ENCODE measurements at places on chromosomes 6 and 20. TPM values are rescaled to one million over a fixed set of nuclear protein-coding genes. Genes with fewer than 3 reads are reported as not detected.

DNA sequence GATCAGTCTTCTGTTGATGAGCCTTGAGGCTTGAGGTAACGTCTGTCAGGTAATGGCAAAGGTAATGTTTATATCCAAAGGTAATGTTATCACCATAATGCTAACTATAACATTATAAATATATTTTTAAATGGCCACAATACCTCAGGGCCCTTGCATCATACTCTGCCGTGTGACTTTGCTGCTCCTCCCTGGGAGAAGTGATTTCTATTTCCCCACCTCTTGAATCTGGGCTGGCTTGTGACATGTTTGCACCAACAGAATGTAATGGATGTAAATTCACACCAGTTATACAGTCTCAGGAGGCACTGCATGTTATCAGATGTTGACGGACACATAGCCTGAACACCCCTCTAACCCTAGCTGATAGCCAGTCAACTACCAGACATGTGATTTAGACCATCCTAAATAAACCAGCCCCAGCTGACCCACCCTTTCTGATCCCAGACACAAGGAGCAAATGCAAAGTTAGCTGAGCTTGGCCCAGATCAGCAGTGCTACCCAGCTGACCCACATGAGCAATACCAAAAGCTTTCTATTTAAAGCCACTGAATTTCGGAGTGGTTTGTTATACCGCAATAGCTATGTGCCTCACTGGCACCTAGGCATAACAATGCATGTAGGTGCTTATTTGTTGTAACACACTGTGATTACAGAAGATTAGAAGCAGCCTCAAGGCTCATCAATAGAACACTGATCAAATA, 93.8 kb upstream of the SIRPA start:
- H3K4me1 ChIP-seq: no peaks in the 10 kb centered on the region
- no peak for DNase-seq
- no peak overlapping the region for H3K27ac ChIP-seq
- H3K36me3 ChIP-seq: no peaks in the 10 kb centered on the region
- peaks cover 26% of the 10 kb centered on the region for H3K27me3 ChIP-seq

Gene RSPH4A
- total RNA-seq: 0.21 TPM

DNA sequence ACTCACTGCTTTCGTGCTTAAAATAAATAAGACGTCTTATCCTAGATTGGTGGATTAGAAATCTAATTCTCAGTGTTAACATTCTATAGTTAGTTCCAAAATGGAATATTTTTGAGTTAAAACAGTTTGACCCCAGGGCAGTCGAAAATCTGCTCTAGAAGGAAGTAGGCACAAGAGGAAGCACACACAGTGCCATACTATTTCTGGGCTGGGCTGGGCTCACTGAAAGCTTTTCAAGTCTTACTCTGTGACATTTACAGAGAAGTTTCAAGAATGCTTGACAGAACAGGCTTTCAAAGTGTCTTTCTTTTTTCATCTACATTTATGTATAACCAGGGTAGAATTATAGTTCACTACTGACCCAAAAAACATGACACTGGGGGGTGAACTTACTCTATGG, 209.8 kb downstream of the SOD2 start:
- H3K36me3 ChIP-seq: no peaks in the 10 kb centered on the region
- no peak for DNase-seq
- H3K4me1 ChIP-seq: no peaks in the 10 kb centered on the region
- H3K27ac ChIP-seq: no peak overlapping the region
- no peaks in the 10 kb centered on the region for H3K27me3 ChIP-seq

Gene SLC39A7
- 150 TPM for total RNA-seq

GRCh38 chr20:6756693-6757595, 10.5 kb upstream of the BMP2 start:
- H3K36me3 ChIP-seq: no peaks in the 10 kb centered on the region
- H3K27me3 ChIP-seq: no peaks in the 10 kb centered on the region
- no peak overlapping the region for H3K4me3 ChIP-seq

DNA sequence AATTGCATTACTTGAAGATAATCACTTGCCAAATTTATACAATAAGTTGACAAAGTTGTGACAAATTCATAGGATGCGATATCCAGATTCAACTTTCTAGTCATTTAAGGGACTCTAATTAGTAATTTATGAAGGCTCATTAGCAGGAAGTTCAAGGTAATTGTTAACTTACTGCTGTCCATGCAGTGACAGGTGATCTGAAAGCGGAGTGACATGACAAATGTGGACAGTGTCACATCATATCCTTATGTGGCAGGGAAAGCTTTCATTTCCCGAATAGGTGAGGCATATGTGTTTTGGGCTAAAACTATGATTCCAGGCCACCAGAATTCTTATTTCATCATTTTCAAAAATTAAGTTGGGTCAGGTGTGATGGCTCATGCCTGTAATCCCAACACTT, 115.9 kb upstream of the BMP2 start:
- DNase-seq: no peak
- no peak overlapping the region for H3K4me3 ChIP-seq
- no peak overlapping the region for H3K27ac ChIP-seq
- peaks cover 5% of the 10 kb centered on the region for H3K4me1 ChIP-seq
- no peaks in the 10 kb centered on the region for H3K36me3 ChIP-seq
- no peaks in the 10 kb centered on the region for H3K27me3 ChIP-seq

GRCh38 chr6:139583420-139583819, 209.0 kb upstream of the CITED2 start:
- H3K27ac ChIP-seq: no peak overlapping the region
- no peaks in the 10 kb centered on the region for H3K27me3 ChIP-seq
- H3K36me3 ChIP-seq: no peaks in the 10 kb centered on the region
- DNase-seq: no peak
- peaks cover 26% of the 10 kb centered on the region for H3K4me1 ChIP-seq
- H3K4me3 ChIP-seq: no peak overlapping the region

GRCh38 chr6:14966906-14967711, 278.8 kb upstream of the JARID2 start:
- H3K36me3 ChIP-seq: no peaks in the 10 kb centered on the region
- no peaks in the 10 kb centered on the region for H3K27me3 ChIP-seq
- H3K4me1 ChIP-seq: no peaks in the 10 kb centered on the region
- DNase-seq: no peak

DNA sequence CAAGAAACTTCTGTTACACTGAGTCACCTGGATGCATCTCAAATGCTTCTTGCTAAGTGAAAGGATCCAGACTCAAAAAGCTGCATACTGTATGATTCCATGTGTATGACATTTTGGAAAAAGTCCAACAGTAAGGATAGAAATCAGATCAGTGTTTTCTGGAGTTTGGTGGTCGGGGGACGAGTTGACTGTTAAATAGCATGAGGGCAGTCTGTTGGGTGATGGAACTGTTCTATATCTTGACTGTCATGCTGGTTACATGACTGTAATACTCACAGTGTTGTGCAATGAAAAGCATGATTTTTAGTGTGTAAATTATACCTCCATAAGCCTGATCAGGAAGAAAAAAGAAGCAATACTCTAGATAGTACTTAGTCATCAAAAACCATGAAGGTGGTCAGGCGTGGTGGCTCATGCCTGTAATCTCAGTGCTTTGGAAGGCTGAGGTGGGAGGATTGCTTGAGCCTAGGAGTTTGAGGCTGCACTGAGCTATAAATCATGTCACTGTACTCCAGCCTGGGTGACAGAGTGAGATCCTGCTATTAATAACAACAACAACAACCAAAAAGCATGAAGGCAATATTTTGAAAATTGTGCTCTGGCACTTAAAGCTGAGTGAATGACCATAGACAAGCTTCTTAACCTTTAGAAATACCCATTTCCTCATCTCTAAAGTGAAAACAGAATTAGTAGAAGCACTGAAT, 30.5 kb upstream of the SASH1 start:
- H3K36me3 ChIP-seq: no peaks in the 10 kb centered on the region
- H3K27ac ChIP-seq: no peak overlapping the region
- H3K4me3 ChIP-seq: no peak overlapping the region
- H3K27me3 ChIP-seq: no peaks in the 10 kb centered on the region
- no peaks in the 10 kb centered on the region for H3K4me1 ChIP-seq

DNA sequence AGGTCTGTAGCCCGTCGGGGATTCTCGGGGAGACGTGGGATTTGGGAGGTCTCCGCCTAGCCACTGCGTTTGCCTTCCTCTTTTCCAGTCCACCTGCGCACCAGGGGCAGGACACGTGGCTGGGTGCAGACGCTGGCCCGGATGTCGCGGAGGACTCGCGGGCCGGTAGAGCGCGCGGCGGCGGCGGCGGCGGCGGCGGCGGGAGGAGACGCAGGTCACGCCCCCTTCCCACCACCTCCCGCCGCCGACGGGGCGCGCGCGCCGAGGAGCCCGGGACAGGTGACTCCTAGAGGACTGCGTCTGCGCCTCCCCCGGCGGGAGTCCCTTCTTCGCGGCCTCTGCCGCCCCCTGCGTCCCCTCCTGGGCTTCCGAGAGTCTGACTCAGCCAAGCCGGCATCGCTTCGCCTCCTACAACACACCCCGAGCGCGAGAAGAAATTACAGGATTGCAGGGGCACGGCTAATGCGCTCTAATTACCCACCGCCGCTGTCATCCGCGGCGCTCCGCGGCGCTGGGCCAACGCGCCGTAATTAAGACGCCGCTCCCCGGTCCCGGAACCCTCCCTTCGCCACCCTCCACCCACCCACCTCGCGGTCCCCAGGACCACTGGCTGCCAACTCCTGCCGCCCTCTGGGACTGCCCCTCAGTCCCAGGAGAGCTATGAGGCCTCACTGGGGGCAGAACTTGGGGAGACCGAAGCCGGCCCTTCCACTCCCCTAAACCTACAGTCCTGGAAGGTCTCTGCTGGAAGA, 124.5 kb downstream of the MRPL14 start:
- H3K27ac ChIP-seq: peak overlapping the region; percentile 1
- peak; percentile 49 for DNase-seq
- H3K4me3 ChIP-seq: peak overlapping the region; percentile 12
- peaks cover 47% of the 10 kb centered on the region for H3K4me1 ChIP-seq
- no peaks in the 10 kb centered on the region for H3K36me3 ChIP-seq

Gene DYNLT2
- total RNA-seq: 1.9 TPM

DNA sequence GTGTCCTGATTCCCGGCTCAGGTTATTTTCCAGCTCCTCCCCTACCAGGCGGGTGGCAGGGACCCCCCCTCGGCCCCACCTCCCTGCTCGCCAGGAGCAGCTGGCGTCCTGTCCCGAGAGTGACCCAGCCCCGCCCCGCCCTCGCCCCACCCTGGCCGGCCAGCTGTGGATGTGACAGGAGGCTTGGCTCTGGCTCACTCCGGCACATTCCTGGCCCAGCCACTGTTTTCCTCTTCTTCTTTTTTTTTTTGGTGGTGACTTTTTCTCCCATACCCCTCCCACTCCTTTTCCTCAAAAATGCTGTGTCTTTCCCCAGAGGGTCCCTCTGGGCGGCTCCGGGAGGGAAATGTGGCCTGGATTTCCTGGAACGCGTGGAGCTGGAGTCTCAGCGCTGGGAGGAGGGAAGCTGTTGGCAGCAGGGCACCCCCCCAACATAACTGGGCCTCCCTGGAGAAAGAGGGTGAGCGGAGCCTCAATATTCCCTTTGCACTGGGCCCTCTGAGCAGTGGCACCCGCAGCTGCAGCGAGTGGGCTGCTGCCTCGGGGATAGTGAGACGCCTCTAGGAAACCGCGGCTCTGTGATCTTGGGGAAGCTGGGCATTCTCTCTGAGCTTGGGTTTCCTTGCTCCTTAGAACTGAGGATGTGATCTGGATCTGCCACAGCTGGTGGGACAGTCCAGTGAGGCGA, 28.3 kb upstream of the CSNK2A1 start:
- no peak overlapping the region for H3K4me3 ChIP-seq
- no peaks in the 10 kb centered on the region for H3K27me3 ChIP-seq
- H3K27ac ChIP-seq: no peak overlapping the region
- DNase-seq: peak; percentile 25
- no peaks in the 10 kb centered on the region for H3K36me3 ChIP-seq
- peaks cover 24% of the 10 kb centered on the region for H3K4me1 ChIP-seq

DNA sequence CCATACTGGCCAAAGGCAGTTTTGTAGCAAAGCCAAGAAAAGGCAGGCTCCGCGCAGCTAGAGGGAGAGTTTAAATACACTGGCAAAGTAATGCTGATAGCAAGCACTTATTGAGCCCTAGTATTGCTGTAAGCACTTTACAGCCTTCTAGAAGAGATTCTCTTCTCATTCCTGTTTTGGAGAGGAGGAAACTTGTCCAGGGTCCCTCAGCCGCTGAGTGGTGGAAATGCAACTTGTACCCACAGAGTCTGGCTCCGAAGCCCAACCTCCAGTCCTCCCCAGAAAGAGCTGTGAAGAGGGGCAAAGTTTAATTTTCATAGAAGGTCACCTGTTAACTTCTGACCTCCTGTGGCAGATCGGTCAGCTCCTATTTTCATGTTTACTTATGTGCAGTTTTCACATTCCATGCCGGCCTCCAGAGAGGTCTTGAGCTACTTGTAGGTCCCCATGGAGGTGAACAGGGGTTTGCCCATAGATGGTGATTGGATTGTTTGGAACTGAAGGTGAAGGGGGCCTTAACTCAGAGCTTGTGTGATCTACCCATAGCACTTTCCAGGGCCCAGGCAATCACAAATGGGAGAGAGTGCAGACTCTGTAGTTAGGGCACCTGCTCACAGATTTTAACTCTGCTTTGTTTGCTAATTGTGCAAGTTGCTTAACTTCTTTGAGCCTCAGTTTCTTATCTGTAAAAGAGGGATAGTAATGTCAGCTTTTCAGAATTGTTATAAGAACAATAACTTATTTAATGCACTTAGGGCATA, 70.7 kb downstream of the LYRM2 start:
- no peak for DNase-seq
- H3K27me3 ChIP-seq: no peaks in the 10 kb centered on the region
- no peaks in the 10 kb centered on the region for H3K36me3 ChIP-seq
- peaks cover 8% of the 10 kb centered on the region for H3K4me1 ChIP-seq
- H3K27ac ChIP-seq: no peak overlapping the region

Gene NAPB
- total RNA-seq: 10.0 TPM

- no peak for DNase-seq
- H3K36me3 ChIP-seq: no peaks in the 10 kb centered on the region
- H3K4me1 ChIP-seq: peaks cover 7% of the 10 kb centered on the region
- H3K27ac ChIP-seq: peak overlapping the region; percentile 28
- H3K4me3 ChIP-seq: no peak overlapping the region
Observed at GRCh38 chr6:31797588-31797987, 2.0 kb upstream of the VARS1 start.

DNA sequence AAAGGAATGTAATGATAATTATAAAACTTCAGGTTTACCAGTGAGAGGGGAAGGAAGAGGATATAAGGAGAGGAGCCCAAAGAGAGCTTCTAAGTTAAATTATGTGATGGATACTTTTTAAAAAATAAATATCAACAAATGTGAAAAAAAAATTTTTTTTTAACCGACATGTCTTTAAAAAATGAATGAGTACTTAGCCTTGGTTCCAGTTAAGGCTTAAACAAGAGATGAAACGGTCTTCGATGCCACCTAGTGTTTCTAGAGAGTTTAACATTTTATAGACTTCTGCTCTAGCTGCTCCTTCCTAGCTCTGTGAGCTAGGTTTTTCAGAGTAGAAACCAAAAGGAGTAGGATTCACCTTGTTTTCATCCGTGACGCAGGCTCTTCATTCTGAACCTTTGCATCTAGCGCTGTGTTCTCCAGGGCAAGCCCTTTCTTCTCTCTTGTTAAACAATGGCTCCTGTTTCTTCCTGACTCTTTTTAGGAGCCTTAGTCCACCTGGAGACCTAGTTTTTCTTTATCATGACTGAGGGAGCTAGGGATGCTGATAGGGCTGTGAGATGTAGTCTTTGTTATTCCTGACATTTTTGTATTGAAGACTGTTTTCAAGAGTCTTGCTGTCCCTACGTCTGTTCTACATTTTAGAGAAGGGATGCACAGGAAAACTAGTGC, 42.4 kb upstream of the GNRH2 start:
- H3K4me1 ChIP-seq: no peaks in the 10 kb centered on the region
- DNase-seq: peak; percentile 83
- no peaks in the 10 kb centered on the region for H3K27me3 ChIP-seq
- H3K4me3 ChIP-seq: no peak overlapping the region
- peaks cover 19% of the 10 kb centered on the region for H3K36me3 ChIP-seq
